MM.1S (cell line): ENCODE measurements at places on chromosomes 13 and 19.

DNA sequence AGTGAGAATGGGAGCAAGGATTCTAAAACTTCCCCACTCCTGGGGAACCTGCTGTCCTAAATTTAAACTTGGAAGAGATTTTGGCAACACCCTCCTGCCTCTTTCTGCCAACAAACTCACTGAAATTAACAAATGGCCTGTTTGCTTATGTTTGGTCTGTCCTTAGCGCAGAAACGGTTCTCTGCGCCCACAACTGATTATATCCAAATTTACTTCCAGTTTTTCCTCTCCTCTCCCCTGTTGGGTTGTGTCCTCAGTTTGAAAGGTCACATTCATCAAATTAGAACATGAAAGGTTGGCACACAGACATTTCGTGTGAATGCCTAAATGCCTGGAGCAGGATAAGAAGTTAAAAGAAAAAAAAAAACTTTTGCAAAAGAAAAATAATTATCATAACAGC, 56.4 kb upstream of the MRI1 start:
- DNase-seq = no peak

- no peak for DNase-seq
Observed at GRCh38 chr19:5534787-5535586, 32.8 kb downstream of the TINCR start.

DNA sequence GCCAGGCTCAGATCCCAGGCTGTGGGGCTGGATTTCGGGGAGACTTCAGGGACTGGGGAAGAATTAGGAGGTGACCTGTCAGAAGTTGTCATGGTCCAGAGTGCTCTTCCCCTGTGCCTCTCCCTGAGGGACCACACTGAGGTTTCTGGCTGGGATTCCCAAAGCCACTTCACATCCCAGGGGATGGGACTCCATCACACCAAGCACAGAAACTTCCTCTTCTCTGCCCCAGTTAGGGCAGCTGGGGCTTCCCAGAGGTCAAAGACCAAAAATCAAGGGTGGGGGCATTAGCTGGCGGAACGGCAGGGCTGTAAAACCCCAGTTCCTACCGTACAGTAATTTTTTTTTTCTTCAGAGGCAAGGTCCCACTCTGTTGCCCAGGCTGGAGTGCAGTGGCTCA, 7.4 kb downstream of the FCER2 start:
- DNase-seq = no peak

GRCh38 chr13:45816427-45816826, 35.1 kb downstream of the SIAH3 start:
- DNase-seq = no peak

DNA sequence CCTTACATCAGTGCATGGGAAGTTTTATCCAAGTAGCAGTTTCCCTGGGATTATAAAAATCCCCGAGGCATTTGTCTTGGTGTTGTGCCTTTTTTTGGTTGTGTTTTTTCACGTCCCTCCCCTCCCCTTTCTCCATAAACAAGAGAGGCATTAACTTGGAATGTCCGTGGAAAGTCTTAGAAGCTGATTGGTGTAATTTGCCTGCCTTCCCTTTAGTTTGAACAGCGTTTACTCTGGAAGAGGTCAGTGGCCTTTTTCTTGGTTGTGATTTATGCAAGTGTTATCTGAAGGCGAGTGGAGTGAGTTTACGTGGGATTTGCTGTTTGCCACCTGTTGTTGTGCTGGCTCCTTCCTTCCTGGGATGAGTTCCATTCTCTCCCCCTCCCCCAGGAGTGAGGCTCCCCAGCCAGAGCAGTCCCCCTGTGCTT, 7.2 kb downstream of the ACTN4 start:
- no peak for DNase-seq

DNA sequence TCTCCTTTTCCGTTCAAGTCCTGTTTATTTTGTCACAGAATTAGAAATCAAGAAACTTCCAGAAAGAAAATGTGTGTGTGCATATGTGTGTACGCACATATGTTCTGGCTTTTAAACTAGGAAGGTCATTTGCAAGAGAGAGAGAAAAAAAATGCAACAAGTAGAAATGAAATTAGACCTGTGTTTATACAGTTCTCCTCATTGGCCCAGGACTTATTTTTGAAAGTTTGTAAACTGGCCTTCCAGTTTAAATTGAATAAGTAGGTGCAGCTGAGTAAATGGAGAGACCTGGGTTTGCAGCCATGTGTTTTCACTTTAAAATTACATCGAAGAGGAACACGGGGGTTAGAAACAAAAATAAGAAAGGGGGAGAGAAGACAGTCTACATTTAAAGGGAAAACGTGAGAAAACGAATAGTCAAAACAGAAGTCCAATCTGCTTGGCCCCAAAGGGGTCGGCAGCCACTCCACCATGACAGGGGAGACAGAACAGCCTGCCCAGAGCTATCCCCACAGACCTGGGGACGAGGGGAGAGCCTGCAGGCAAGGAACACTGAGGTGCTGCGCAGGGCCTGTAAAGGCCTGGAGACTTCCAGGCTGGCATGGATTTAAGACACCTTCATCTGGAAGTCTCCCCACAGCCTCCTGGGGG, 216.8 kb upstream of the MAB21L1 start:
- no peak for DNase-seq

GRCh38 chr19:35327642-35328041, 1.3 kb upstream of the CD22 start:
- no peak for DNase-seq

DNA sequence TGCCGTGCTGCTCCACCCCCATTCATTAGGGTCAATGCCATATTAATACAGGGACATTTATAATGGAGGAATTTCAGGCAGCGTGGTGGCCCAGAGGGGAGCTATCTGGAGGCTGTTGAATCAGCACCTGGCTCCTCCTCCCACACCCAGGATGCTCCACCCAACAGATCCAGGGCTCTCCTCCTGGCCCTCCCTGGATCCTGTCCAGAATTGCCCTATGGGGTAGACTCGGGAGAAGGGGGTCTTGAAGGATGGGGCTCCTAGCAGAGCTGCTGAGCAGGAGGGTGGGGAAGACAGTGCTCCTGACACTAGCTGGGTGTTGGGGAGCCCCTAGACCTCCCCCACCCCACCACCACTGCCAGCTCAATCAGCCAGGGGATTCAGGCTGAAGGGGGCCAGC, 5.2 kb upstream of the OR10H5 start:
- no peak for DNase-seq

DNA sequence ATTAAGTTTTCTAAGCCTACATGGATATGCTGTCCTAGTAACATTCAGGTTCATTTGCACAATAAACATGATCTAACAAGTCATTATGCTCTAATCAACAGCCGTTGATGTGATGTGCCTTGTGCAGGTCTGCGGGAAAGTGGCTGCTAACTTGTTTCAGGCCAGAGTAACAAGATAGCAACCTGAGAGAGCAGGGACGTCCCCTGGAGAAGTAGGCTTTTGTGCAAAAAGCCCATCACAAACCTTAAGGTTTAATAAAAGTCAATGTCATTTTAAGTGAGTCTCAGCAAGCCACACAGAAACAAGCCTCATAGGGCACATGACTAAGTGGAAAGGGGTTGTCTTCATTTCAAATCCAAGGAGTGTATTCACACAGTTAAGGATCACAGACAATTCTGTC, 17.6 kb downstream of the FOXO1 start:
- no peak for DNase-seq

DNA sequence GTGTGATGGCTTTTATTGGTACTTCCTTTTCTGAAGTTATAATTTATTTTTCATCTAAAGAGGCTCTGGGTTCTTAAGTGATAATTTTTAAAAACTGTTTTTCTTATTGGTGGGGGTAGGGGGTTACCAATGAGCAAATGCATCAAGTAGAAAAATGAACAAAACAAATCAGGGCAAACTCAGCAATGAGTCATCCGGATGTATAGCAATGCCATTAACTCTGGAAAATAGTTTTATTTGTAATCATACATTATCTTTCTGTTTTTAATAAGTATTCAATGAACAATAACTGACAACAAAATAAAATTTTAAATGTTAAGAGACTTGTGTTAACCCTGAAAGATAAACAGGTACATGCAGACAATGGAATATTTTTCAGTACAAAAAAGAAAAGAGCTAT, 67.6 kb downstream of the UFM1 start:
- DNase-seq = no peak

DNA sequence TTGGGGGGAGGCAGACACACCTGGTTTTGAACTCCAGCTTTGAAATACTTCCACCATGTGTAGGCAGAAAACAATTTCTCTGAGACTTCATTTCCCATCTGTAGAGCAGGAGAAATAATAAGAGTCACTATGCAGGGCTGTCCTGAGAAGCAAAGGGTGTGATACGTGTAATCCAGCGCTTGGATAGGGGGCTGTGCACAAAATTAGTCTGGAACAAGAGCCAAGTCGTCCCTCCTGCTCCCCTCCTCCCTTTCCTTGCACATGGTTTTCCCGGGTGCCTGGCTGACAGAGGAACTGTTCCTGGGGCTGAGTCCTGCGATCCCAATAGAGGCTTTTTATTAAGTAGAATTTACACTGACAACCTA, 29.6 kb upstream of the UBE2L5 start:
- no peak for DNase-seq
